ENCODE measurements at places on chromosomes 7 and 10.

- DNase-seq, result no peak
Measured at GRCh38 chr7:84783141-84783778, 403.6 kb downstream of the SEMA3D start.

GRCh38 chr7:49774459-49775064 lies 1.1 kb downstream of the VWC2 start:
- DNase-seq, result no peak

DNA sequence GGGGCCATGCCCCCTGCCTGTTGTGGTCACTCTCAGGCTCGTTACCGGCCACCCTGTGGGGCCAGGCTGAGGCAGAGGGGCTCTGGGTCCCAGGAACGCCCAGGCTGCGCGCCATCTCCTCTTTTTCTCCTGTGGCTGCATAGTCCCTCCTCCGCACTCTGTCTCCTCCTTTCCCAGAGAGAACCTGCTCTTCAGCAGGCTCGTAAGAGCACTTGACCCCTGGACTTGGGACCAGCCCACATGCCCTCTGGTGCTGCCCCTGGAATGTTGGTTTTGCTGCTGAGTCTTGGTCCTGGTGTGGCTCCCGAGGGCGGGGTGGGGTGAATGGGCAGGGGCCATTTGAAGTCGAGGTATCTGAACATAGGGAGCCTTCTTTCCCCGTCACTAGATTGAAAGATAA lies 6.6 kb upstream of the BHLHA15 start:
- DNase-seq, result no peak

DNA sequence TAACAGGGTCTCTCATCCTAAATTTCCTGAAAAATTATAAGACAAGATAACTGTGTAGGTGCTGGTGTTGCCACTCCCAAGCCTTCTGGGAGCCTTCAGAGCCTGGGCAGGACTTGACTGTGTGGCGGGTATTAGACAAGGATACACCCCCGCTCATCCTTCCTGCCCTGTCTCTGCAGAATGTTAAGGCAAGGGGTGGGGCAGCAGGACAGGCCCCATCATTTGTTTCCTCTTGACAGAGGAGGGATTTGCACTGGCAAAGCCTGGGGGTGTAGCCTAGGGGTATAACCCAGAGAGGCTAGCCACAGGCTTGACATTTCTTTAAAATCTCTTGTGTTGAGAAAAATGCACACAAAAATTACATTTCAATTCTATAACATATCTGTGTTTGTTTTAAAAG lies 63.5 kb downstream of the GOLGA7B start:
- DNase-seq, result no peak

DNA sequence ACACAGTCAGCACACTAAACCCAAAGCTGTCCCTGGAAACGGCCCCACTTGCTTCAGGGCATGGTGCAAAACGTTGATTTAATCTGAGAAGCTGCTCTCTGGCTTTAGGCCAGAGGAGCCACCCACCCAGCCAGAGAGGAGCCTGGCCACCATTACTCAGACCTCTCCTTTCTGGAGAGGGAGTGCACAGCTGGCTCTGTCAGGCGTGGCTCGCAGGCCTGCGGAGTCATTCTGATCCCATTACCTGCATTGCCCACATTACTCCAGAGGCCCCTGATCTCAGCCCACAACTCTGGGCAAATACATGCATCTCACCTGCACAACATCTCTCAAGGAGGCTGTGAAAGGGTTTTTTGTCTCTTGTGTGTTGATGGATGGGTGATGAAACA lies 370.0 kb upstream of the IGFBP3 start:
- DNase-seq, result no peak

DNA sequence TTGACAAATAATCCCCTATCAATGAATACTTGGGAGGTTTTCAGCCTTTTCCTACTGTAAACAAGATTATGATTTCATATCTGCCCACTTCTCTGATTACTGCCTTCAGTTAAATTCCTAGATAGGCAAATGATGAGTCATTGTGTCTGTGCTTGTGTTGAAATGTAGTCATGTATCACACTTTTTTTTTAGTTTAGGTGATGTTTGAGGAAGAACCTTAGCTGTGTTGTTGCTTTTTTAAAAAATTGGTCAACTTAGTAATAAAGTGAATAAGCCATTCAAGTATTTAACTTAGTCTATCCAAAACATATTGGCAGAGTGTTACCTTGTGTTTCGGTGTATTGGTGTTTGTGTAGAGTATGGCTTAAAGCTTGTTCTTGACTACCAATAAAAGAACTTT lies 60.0 kb downstream of the WAC start:
- no peak for DNase-seq

DNA sequence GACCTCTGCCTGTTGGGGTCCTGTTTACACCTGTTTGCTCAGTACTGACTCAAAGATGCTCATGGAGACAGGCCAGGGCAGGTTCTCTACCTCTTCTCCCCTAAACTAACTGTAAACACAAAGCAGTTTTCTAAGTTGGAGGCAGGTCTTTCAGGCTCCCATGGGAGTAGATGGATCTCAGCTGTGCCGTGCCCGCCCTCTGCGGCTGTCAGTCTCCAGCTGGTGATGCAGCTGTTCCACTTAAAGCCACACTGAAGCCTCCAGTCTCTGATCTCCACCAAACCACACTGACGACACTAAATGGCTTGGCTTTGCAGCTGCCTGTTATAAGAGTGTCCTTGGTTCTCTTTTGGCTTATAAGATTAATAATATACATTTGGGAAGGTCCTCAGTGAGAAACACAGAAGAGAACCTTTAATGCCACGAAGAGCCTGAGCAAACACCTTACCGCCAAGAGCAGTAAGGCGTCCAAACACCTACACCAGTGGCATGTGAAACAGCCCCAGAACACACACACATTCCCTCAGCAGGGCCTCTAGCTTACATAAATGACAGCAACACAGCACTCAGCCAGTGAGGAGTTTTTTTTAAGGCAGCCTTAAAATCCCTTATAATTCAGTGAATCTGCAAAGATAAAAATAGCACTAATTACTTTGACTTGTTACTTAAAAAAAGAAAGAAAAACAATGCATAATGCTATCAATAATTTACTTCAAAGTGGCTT lies 60.4 kb upstream of the KCNIP2 start:
- peak; percentile 67 for DNase-seq

GRCh38 chr7:77199013-77199966 lies at the start of gene FGL2:
TSS of gene FGL2 (minus strand) at chr7:77199819. CDS start at chr7:77199793, 26 bp downstream.
- DNase-seq, result peak; percentile 60

DNA sequence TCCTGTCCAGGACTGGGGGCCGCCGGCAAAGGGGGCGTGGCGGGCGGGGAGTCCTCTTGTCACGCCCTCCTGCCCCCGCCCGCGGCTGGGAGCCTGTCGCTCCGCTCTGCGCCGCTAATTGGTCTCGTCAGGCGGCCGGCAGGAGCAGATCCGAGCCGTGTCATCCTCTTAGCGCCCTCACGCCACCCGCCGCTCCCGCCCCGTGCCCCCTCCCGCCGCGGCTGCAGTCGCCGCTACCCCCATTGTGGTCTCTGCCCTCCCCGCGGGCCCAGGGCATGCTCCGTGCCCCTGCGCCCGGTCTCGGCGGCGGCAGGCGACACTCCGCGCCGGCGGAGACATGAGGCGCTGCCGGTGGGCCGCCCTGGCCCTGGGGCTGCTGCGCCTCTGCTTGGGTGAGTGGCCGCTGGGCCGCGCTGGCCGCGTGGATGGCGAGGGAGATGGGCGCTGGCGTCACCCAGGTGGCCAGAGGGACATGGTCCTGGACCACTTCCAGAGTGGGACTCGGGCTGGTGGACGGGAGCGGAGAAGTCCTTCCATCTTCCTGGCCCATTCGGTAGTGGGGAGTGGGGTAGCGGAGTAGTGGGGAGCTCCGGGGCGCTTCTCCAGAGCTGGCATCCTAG lies at the start of gene CDHR1:
CDHR1 (plus strand) TSS at position 114 of the 620 bp plus-strand sequence; CDS start at position 338, 224 bp downstream.
- DNase-seq, result peak; percentile 57

DNA sequence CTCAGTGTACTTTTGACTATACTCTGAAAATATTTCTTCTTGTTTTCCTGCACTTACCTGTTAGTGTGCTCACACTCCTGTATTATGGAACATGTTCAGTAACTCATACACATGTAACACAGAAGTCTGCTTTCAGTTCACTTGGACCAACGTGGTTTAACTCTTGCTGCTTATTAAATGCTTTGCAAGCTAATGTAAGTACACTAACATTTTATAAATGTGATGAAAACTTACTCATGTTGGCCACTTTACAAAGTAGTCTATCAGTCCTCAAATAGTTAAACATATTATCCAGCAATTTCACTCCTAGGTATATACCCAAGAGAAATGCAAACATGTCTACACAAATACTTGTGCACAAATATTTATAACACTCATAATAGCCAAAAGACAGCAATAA lies 98.4 kb downstream of the UBE2H start:
- no peak for DNase-seq

GRCh38 chr7:37211097-37211880 lies 237.4 kb downstream of the ELMO1 start:
- DNase-seq, result no peak

Data from CD4-positive, alpha-beta T cell treated with Interleukin-4 for 1 hour (primary cell).